Omental fat pad (tissue), 4 donors: ENCODE measurements at places on chromosomes 3 and 15. TPM values are rescaled to one million over a fixed set of nuclear protein-coding genes. Genes with fewer than 3 reads are reported as not detected.

GRCh38 chr15:92077353-92078085, 224.0 kb downstream of the SLCO3A1 start:
- peak; percentile 38 for DNase-seq

The TIMP4 gene
- 145 TPM for total RNA-seq

GRCh38 chr3:129286081-129286480, 7.4 kb downstream of the HMCES start:
- DNase-seq, result no peak

DNA sequence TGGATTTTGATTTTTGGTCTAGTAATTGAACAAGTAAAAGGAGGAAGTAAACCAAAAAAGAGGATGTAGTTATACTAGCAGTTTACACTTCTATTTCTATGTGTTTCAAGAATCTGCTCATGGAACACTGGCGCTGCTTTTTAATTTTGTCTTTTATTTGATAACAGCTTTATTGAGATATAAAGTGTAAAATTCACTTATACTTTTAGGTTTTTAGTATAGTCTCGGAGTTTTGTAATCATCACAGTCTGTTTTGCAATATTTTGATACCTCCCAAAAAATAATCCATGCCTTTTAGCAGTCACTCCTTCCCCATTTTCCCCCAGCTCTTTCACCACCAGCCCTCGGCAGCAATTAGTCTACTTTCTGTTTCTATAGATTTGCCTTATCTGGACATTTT, 18.0 kb downstream of the UBE2E2 start:
- no peak for DNase-seq

GRCh38 chr15:90642464-90643300, 74.5 kb upstream of the BLM start:
- no peak for DNase-seq

- no peak for DNase-seq
Observed at GRCh38 chr15:83694015-83694414, 40.1 kb downstream of the ADAMTSL3 start.

GRCh38 chr15:81523867-81524266, 149.9 kb upstream of the TMC3 start:
- no peak for DNase-seq

DNA sequence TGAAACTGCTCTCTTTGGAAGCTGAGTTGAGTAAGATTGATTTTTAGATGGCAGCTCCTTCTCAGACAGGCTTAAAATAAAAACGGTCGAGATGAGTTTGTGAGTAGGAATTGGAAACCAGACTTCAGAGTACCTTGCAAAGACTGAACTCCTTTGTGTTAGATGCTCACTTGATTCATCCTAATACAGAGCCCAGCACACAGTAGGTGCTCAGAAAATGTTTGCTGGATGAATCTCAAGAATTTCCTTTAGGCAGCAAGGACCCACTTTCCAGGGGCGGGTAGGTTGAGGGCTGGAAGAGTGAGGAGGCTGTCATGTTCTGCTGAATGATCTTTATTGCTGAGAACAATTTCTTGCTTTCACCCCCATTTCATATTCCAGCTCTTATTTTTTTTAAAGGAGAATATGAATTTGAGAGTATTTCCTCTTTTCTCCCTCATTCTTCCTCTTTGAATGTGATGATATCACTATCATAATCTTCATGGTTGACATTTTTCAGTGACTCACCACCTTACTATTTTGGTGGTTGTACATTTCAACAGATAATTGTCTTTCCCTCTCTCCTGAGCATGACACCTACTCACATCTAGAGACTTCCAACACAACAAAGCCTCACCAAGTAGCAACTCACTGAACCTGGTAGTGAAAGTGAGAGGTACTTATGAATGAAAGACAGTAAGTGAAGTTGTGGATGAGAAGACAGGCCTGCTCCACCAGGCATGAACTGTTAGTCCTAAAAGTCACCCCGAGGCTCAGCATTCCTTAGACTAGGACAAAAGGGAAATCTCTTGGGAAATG, 113.3 kb downstream of the PDCD6IP start:
- DNase-seq, result no peak

GRCh38 chr3:69536306-69537020, 150.6 kb upstream of the FRMD4B start:
- DNase-seq, result no peak

GRCh38 chr3:157837336-157837735, 268.9 kb downstream of the SHOX2 start:
- no peak for DNase-seq

- DNase-seq, result no peak
Observed at GRCh38 chr3:16182183-16182582, 7.7 kb downstream of the GALNT15 start.

The BRK1 gene
- total RNA-seq, result 133 TPM

GRCh38 chr15:99015698-99016568, 8.3 kb upstream of the PGPEP1L start:
- DNase-seq, result no peak

The FOXL2 gene
- total RNA-seq, result not detected

The WDR72 gene
- not detected for total RNA-seq

GRCh38 chr3:99960941-99961340, 143.3 kb downstream of the CMSS1 start:
- DNase-seq, result no peak

The VEPH1 gene
- 11.7 TPM for total RNA-seq

DNA sequence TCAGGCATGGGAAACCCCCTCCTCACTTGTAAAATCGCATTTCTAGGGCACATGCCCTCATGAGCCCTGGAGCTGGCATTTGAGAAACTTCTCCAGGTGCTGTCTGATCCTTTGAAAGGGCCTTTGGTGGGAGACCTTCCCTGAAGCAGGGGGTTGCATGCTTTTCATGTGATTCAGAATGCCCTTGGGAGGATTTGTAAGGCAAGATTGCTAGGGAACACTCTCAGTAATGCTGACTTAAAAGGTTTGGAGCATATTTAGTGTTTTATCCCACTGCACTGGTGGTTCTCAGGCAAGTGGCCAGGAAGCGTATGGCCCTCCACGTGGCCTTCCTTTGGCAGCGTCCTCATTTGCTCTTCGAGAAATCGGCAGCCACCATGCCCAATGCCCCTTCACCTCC, 164.1 kb downstream of the ARRDC4 start:
- no peak for DNase-seq

- DNase-seq, result no peak
Observed at GRCh38 chr3:112334691-112335433, 1.9 kb downstream of the CD200 start.

DNA sequence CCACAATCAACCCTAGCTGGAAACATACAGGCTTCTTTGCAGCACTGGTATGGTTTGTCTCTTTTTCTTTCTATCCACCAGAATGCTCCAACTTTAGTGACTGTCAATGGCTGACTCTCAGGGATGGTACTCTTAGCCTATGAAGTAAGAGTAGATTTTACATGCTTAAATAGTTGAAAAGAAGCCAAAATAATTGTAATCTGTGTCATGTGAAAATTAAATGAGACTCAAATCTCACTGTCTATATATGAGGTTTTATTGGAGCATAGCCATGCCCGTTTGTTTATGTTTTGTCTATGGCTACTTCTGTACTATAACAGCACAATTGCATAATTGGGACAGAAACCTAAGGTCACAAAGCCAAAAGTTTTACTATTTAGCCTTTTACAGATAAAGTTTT, 29.1 kb upstream of the PDZRN3 start:
- no peak for DNase-seq

The ZNF717 gene
- 9.3 TPM for total RNA-seq

DNA sequence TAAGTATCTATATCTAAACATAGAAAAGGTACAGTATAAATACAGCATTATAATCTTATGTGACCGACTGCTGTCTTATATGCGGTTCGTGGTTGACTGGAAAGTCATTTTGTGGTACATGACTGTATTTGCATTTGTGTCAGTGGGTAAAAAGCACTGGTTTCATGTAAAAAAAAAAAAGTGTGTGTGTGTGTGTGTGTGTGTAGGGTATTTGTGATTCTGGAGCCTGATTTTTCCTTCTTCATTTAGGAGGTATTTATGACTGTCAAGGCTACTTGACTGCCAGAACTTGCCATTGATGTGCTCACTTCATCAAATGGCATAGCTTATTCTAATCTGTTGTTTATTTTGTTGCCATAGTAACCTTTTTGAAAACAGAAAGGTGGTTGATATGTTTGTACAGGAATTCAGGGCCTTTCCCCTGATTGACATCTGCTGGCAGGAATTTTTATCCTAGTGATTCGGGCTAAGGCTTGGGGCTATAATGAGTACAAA, 63.2 kb downstream of the AKAP13 start:
- no peak for DNase-seq

DNA sequence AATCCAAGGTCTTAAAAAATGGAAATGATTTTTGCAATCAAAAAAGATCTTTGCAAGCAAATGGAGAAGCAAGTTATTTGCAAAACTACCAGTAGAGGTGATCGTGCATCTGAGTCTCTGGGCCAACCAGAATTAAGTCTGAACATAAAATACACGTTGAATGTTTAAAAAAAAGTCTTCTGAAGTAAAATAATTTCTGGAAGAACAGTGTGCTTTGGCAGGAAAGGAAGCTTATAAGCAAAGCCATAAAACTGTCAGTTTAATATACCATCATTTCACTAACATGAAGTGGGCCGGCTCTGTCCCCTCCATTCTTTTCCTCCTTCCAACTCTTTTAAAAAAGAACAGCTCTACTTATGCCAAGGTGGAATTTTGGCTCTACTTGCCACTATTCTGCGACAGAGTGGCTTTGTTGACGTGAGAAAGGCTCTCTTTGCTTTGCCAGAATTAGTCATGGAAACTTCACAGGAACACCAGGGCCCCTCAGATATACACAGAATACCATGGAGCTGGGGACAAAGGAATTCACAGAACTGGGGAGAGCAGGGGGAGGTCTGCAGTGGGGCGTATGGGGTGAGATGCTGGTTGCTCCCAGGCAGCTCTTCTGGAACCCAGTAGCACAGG, 29.8 kb downstream of the FSTL1 start:
- DNase-seq, result no peak

DNA sequence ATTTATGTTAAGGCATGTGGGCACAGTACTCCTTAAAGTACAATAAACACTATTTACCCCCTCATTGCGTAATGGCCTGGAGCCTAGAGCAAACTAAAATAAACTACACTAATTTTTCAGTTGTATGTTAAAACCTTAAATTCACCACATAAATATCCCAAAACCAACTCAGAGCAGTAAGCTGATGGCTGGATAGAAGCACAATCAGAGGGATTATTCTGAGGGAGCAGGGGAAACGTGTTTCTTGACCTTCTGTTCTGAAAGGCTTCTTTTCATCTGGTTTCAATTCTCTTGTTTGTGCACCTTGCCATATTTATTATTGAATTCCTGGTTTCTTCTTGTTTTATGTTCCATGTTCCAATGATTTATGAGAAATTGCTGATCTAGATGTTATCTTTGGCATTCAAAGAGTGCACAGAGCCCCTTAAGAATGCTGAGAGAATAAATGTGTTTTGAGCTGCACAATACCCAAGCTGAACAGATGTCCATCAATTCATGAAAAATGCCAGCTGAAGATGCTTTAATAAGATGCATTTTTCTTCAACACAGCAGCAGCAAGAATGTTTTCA, 29.6 kb downstream of the RPL22L1 start:
- no peak for DNase-seq

The NANOGP8 gene
- 0.82 TPM for total RNA-seq

GRCh38 chr3:186509423-186509822, 34.8 kb downstream of the CRYGS start:
- DNase-seq, result no peak

The CLDN18 gene
- total RNA-seq, result not detected

DNA sequence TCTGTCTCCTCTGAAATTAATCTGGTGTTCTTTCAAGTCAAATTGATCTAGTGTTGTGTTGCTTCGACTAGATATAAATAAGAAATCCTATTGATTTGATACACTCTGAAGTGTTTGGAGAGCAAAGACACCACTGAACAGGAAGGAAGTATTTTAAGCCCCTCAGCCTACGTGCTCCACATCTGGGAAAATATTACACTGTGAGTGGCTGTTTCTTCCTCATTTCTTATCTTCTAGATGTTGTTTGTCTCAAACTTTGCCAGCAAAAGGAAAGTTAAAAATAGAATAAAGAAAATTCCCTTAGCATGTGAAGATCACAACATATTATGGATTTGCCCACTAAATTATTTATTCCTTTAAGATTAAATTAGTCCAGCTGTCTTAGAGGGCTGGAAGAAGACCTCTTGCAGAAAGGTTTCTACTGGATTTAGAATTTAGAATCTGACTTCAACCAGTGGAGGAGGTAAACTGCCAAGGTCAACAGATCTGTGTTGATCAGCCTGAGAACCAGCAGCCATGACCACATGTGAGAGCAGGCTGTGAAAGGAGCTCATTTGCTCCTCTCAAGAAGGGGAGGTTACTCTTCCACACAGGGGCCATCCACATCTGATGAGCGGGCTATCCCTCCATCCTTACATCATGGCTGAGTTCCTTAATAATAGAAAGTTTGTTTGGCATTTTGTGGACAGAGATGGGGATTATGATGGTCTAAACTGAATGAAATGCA, 46.3 kb upstream of the ACKR4 start:
- DNase-seq, result no peak

- DNase-seq, result no peak
Observed at GRCh38 chr15:88834211-88834812, 31.1 kb downstream of the ACAN start.

DNA sequence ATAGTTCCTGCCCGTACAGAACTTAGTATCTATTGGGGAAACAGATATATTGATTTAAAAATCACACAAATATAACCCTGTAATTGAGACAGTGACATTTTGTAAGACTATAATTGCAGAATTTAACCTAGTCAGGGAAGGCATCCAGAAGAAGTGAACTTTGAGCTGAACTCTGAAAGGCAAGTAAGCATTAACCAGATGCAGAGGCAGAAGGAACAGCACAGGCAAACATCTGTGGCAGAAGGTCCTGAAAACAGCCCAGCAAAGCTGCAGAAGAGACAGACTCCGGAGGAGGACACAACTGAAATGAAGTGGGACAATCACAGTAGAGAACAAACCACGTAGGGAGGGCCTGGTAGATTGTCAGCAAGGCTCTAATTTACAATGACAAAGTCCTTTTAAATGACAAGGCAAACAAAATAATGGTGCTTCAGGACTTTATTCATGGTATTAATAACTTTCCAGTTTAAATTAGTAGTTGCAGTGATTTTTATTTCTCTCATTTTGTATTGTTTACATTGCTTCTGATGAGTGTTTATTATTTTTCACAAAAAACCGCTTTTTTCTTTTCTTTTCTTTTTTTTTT, 14.5 kb downstream of the BCL2A1 start:
- DNase-seq, result no peak

DNA sequence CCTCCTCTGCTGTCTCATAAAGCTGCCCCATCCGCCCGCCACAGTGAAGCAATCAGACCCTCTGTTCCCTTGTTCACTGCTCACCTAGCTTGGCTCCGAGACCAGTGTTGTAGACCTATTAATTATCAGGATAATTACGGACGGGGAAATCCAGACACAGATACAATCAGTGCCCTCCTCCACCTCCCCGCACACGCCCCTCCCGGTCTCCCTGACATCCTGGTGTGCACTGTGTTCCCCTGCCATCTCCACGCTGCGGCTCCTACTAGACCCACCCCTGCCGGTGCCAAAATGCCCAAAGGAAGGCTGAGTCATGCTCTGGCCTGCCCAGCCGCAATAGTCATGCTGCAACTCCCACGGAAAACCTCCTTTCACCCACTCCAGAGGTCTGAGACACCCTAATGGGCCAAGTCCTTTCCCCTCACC, 277.3 kb upstream of the TLE3 start:
- no peak for DNase-seq
